ENCODE measurements at places on chromosomes 3 and 15.

DNA sequence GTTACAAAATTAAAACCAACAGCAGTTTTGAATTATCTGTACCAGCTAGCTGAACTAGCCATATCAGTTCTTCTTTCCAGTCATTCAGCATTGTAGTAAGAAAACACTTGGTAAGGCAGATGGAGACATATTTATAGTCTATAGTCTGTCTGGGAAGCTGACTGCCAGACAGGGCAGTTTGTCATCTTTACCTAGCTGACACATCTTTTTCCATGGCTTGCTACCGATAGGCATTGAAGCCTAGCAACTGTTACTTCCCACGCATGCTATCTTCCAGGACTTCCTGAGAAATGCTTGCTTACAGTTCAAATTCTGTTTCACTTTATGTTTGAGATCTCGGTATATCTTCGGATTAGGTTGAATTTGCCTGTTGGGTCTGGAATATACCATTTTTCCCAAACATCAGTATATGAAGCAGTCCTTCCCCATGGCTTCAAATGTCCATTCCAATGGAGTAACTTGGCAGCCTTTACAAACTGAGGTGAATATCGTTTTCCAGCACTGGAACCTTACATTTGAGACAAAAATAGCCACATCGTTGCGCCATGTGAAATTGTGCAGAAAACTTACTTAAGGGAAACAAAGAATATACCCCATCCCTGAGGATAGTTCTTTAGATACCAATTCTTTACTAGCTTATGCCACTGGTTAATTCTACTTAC is 8.8 kb downstream of the GNL3 start:
- DNase-seq: no peak

DNA sequence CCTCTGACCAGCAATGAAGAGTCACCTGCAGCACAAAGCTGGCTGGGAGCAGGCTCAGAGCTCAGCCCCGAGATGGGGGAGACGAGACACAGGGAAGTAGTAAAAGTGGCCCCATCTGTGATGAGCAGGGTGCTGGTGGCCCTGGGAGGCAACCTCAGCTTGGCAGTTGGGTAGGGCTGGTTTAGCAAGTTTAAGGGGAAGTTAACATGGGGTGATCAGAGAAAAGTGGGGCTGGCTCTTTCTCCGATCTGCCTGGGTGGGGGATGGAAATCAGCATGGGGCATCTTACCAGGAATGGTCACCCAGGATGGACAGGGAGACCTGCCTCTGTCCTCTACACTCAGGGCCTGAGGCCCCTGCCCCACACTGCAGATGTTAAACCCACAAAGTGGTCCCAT is 29.9 kb upstream of the SFMBT1 start:
- no peak for DNase-seq

GRCh38 chr3:137866933-137867332 is 102.8 kb downstream of the SOX14 start:
- no peak for DNase-seq

GRCh38 chr15:91857772-91858171 is 4.3 kb downstream of the SLCO3A1 start:
- DNase-seq: peak; percentile 27

DNA sequence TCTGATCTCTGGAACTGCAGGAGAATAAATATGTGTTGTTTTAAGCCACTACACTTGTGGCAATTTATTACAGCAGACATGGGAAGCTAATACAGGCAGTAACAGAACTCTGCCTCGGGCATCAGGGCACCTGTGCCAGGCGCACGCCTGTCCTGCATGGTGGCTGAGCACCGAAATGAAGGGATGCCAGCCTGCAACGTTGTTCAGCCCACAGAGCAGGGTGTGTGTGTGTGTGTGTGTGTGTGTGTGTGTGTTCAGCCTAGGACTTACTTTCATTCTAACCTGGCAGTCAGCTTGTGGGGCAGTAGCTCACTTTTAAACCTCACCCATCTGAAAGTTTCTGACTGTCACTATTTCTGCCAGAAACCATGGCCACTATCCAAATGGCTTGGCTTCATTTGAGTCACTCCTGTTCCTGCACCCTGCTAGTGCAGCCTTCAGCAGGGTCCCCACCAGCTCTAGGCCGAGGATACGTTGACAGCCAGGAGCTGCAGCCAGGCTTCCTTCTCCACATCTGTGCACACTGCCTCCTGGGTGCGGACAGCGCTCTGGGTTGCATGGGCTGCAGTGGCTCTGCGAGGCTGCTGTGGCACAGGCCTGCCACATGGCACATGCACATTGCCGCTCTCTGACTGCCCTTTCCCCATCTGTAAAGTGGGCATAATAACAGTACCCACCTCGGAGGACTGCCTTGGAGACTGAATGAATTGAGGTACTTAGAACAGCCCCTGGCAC is 4.5 kb downstream of the UROC1 start:
- no peak for DNase-seq

- no peak for DNase-seq
These were observed 243.4 kb downstream of the DTWD1 start for GRCh38 chr15:49864251-49864650.

DNA sequence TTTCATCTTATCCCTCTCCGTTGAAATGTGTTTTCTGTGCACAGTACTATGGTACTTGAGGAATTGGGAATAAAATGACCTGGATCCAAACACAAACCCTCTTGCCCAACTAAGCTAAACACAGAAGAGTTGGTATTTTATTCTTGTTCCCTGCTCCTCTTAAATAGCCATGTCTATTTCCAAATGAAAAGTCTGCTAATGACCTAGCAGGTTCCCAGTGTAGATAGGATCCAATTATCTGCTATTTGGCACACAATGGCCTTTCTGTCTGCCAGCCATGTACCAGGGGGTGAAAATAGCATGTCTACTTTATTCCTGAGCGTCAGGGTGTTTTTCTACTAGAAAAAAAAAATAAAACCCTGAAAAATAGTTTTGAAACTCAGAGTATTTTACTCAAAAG is 657.0 kb upstream of the NAALADL2 start:
- no peak for DNase-seq

DNA sequence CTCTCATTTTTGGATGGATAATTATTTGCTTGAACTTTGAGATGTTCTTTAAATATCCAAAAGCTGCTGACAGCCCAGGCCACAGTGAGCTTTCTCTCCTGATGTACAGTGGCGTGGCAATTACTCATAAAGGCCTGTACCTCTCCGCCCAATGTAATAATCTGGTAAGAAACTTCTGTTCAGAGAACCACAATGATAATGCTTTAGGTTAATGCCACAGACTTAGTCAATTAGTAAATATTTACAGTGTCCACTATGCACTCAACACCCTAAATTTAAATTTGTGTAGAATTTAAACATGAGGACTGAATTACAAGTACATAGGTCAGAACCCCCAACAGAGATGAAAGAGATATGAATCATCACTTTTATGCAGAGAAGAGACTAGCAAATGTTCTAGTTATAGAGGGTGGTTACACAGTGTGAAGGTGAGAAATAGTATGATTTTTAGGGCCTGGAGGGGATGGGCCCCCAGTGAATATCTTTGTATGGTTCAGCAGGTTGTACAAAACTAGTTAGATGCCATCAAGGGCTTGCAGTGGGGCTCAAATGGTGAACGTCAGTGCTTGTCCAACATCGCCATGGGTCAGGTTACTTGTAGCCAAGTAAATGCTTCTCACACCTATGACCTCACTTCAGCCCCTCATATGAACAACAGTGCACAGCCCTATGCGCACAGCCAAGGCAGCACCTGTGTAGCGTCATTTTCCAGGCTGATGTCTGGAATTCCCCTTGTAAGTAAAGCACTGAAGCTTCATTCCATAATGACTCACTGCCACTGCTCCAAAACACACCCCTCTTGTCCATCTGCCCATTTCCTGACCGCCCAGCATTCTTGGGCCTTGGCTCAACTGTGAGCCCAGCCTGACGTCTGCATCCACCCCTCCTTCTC is 13.3 kb downstream of the ABHD2 start:
- DNase-seq: peak; percentile 64

DNA sequence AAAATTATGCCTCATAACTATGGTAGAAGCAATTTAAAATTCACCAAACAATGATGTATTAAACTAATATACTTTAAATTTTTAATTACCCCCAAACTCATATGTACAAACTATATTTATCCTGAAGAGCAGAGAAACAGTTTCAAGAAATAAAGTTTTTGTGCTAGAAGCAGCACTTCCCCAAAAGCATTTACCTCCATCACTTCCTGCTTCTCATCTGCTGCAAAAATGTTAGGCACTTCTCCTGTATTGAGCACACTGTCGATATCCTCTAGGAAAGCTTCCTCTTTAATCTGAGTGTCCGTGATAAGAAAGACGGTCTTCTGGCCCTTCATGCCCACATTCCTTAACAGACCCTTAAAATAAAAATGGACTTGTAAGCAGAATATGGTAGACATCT is 101.5 kb upstream of the ASB14 start:
- DNase-seq: peak; percentile 4

- DNase-seq: peak; percentile 21
These were observed 65.1 kb downstream of the MRPL46 start for GRCh38 chr15:88401996-88402656.

DNA sequence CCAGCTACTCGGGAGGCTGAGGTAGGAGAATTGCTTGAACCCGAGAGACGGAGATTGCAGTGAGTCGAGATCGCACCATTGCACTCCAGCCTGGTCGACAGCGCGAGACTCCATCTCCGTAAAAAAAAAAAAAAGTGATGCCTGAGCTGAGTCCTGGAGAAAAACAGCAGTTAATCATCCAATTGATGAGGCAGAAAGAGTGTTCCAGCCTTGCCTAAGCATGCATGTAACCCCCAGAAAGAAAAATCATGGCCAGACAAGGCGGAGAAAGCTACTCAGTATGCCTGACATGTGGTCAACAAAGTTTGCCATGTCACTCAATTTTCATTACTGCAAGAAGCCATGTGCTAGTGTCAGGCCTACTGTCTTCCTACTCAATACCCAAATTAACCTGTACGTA is 593.1 kb upstream of the MDFIC2 start:
- DNase-seq: no peak

- no peak for DNase-seq
These were observed 202.7 kb upstream of the SLC2A2 start for GRCh38 chr3:171229173-171229572.

DNA sequence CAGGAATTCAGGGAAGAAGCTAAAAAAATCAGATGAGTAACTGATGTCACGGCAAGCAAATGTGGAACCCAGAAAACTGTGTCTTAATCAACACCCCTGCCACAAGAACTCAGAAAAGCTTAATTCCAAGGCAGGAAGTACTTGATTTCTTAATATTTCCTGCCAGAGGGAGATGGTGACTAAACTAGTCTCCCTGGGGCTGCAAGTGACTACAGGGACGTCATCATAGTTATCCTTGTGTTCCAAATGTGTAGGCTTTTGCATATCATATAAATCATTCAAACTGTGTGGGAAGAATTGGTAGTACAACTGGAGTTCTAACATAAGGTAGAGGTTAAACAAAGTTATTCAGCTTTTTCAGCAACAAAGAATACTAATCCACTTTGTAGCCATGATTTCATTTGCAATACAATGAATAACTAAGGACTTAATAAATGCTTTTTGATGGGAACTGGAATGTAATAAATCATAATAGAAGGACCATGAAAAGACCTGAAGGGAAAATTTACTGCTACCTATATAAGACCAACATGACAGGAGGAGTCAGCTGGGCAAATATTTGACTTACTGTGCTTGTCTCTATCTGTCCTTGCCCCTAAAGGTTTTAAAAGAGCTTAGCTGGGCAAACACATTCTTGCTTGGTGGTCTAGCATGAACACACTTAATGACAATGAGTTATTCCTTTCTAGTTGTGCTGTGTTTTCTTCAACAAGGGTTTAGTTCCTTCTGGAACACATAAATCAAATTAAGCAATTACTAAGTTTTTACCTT is 76.0 kb upstream of the NECTIN3 start:
- no peak for DNase-seq

DNA sequence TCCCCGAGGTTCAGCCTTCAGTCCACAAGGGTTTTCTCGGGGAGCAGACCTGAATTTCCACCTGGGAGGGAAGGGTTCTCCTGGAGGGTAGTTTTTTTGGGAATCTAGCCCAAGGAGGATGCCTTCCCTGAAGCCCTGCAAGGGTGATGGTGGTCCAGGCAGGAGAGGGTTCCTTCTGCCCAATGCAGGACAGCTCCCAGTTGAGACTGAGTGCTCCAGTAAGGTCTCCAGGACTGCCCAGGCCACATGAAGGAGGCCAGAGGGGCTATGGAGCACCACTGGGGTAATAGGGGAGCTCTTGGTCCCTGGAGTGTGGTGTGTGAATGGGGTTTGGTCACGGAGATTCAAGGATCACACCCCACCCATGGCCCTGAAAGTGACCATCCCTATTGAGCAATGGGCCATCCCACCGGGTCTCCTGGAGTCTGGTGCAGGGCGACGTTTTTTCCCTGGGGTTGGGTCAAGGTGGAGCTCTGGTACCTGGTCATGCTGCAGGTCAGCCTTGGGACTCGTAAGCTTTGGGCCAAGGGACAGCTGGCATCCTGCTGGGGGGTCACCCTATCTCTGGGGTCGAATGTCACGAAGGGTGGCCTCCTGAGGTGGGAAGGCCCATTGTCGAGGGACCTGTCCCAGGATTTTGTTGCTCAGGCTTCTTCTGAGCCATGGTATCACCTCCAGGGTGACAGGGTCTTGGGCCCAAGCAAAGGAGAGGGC is 196.5 kb downstream of the UBE3A start:
- DNase-seq: no peak

GRCh38 chr15:63133786-63134185 is 12.1 kb downstream of the LACTB start:
- DNase-seq: no peak

DNA sequence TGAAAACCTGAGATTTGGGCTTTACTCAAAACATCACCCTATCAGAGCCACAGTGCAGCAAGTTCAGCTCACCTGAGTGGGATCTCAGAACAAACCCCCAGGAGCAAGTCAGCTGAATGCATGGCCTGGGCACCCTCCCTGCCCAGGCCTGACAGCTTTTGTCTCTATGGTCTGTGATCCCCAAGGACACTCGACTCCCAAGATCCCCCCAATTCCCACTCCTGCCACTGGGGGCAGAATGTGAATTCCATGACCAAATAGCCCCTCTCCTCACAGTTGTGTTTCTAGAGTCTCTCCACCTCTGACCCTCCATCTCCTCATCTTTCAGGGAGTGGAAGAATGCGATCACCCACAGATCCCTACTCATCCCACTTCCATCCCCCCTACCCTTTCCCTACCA is 58.9 kb downstream of the ZNF445 start:
- DNase-seq: no peak

DNA sequence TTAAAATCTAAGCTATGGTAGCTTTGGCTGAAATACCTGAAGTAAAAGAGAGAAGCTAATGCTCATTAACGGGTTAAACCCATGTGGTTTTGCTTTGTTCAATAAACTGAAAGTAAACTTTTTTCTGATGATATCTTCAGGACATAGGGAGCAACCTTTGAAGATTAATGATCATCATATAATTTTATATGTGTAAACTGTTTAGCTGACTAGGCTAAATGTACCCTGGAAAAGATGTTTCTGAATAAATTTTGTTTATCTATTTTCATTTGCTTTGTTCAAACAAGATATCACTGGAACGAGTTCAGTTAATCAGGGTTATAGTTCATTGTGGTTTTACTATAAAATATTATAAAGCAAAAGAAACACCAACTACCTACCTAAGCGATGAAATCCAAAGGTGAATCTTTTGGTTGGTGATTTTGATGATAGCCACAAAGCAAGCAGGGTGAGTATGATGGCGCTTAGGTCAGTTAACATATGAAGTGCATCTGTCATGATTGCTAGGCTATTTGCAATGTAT is 11.7 kb downstream of the SLC30A4 start:
- no peak for DNase-seq

GRCh38 chr3:45575386-45575923 is 19.1 kb upstream of the LIMD1 start:
- DNase-seq: peak; percentile 30

- no peak for DNase-seq
These were observed 11.6 kb upstream of the ULK3 start for GRCh38 chr15:74854453-74855022.

Data from hematopoietic multipotent progenitor cell treated with erythropoietin and hydrocortisone succinate and interleukin-3 and kit ligand, for 8 days (in vitro differentiated cells).